ENCODE measurements at places on chromosomes 6 and 20. TPM values are rescaled to one million over a fixed set of nuclear protein-coding genes. Genes with fewer than 3 reads are reported as not detected.

The VSX1 gene
- total RNA-seq, result not detected

The TNFAIP3 gene
- total RNA-seq, result 2.2 TPM

DNA sequence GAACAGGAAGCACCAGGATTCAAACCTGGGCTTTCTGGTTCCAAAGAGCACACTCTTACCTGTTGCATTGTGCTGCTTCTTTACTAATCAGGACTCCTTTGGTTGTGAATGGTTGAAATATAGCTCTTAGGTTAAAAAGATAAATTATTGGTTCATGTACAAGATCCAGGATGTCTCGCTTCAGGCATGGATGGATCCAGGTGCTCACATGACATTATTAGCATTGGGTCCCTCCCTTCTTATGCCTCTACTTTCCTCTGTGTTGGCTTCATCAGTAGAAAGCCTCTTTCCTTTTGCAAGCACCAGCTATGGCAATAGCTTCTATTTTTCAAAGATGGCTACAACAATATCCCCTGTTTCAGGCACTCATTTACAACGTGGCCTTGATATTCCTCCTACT is 217.7 kb upstream of the SULF2 start:
- H3K4me3 ChIP-seq, result no peak overlapping the region
- H3K36me3 ChIP-seq, result peaks cover 23% of the 10 kb centered on the region
- no peak for DNase-seq
- peaks cover 15% of the 10 kb centered on the region for H3K4me1 ChIP-seq

GRCh38 chr6:109253366-109253765 is 128.9 kb downstream of the CD164 start:
- no peak overlapping the region for H3K4me3 ChIP-seq
- H3K36me3 ChIP-seq, result no peaks in the 10 kb centered on the region
- no peak for DNase-seq
- peaks cover 2% of the 10 kb centered on the region for H3K27me3 ChIP-seq
- H3K4me1 ChIP-seq, result peaks cover 2% of the 10 kb centered on the region

The TP53TG5 gene
- total RNA-seq, result not detected

DNA sequence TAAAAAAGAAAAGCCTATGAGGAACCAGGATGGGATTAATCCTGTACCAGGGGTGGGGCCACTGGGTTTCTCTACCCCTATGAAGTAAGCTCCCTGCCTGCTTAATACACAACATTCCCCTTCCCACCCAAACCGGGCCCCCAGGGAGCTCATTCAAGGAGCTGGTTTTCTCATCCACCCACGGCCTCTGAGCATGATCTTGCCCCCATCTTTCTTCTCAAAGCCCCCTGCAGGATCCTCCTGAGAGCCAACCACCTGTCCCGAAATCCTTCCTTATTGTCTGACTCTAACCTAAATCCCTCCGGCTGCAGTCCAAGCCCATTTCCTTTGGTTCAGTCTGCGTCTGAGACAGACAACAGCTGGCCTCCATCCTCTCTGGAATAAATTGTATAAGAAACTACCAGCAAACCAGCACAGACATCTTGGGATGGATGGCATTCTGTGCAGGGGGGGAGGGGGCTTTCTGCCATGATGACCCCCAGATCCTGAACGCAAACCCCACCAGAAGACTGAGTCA is 21.0 kb downstream of the KCNK5 start:
- no peak overlapping the region for H3K27ac ChIP-seq
- H3K36me3 ChIP-seq, result no peaks in the 10 kb centered on the region
- peaks cover 3% of the 10 kb centered on the region for H3K27me3 ChIP-seq
- H3K4me3 ChIP-seq, result no peak overlapping the region
- H3K4me1 ChIP-seq, result peaks cover 9% of the 10 kb centered on the region

DNA sequence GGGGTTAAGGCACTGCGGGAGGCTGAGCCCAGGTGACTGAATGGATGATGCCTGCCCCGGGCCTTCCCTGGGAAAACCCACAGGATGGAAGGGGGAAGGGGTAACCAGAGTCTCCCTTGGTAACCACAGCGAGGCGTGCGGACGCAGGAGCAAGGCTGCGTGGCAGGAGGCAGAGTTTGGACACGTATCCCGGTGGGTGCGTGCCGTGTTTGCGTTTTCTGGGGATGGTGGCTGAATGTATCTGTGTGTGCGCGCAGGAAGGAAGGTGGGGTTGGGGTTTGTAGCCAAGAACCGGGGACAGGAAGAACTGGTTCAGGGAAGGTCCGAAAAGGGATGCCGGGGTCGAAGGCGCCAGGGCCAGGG is 1.8 kb downstream of the MDGA1 start:
- no peak for DNase-seq
- peaks cover 7% of the 10 kb centered on the region for H3K36me3 ChIP-seq
- peak overlapping the region; percentile 95 for H3K4me3 ChIP-seq
- peaks cover 37% of the 10 kb centered on the region for H3K4me1 ChIP-seq
- H3K27me3 ChIP-seq, result peaks cover 45% of the 10 kb centered on the region

DNA sequence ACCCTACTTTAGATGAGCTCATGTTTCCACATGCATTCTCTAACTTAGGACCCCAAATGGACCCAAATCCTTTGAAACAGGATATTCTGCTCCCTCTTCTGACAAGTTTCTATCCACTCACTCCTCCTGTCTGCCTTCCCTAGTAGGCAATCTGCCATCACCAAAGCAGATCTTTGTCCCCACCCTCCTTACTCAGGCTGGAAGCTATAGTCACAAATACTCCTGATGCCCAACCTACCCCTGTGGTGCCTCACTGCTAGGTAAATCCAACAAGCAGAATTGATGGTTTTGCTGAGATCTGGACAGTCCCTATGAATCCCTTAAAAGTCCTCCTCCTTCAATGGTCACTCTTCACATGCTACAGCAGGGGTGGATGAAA is 21.7 kb downstream of the ELOVL5 start:
- H3K4me3 ChIP-seq, result peak overlapping the region; percentile 37
- H3K27me3 ChIP-seq, result peaks cover 2% of the 10 kb centered on the region
- no peaks in the 10 kb centered on the region for H3K36me3 ChIP-seq
- peaks cover 20% of the 10 kb centered on the region for H3K4me1 ChIP-seq

GRCh38 chr20:37803438-37804307 is 99.3 kb upstream of the VSTM2L start:
- peaks cover 16% of the 10 kb centered on the region for H3K4me1 ChIP-seq
- no peak overlapping the region for H3K4me3 ChIP-seq
- H3K36me3 ChIP-seq, result no peaks in the 10 kb centered on the region

The OPRL1 gene
- 2.9 TPM for total RNA-seq

DNA sequence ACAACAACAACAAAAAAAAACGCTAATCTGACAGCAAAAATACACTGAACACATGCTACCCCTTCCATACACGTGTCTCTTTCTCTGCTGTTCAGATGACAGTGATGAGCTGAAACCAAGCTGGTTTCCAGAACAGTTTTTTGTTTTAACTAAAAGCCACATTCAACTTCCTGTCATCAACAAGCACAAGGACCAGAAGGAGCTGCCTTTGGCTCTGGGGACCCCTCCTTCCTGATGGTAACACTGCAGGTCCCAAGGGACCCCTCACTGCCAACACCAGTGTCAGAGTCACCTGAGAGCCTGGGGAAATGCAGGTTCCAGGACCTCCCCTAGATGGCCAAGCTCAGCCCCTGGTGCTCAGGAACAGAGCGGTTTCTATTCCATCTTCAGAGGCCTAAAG is 6.0 kb downstream of the CST7 start:
- H3K27ac ChIP-seq, result no peak overlapping the region
- H3K4me3 ChIP-seq, result peak overlapping the region; percentile 25
- peaks cover 23% of the 10 kb centered on the region for H3K4me1 ChIP-seq
- DNase-seq, result no peak

DNA sequence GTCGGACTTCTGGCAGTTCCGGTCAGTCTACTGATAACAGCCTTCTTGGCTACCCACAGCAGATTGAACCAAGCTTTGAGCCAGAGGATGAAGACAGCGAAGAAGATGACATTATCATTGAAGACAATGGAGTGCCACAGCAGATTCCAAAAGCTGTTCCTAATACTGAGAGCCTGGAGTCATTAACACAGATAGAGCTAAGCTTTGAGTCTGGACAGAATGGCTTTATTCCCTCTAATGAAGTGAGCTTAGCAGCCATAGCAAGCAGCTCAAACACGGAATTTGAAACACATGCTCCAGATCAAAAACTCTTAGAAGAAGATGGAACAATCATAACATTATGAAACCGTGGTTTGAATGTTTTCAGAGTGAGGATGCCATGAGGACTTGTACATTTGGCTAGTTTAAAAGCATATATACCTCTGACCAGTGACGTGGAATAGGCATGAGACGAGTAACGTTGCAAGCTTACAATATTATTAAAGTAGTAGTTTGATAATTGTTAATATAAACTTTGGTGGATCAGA is 18.8 kb downstream of the PARD6B start:
- H3K4me1 ChIP-seq, result no peaks in the 10 kb centered on the region
- no peaks in the 10 kb centered on the region for H3K36me3 ChIP-seq
- H3K4me3 ChIP-seq, result no peak overlapping the region
- H3K27ac ChIP-seq, result no peak overlapping the region
- no peak for DNase-seq
- H3K27me3 ChIP-seq, result no peaks in the 10 kb centered on the region

The MAFB gene
- 4.6 TPM for total RNA-seq

DNA sequence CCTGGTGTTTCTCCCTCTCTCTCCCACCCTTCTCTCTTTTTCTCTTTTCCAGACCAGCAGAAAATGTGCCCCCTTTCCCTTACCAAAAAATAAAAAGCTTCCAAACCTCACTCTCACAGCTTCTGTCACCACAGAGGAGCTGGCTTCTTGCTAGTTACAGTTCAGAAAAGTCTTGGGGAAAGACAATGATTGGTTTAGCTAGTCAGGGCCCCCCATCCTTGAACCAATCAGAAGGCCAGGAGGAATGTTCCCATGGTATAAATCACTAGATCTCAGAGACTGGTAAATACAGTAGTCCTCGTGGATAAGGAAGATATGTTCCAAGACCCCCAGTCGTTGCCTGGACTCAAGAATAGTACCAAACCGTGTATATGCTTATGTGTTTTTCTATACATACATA is 231.1 kb upstream of the TAB2 start:
- no peaks in the 10 kb centered on the region for H3K4me1 ChIP-seq
- no peaks in the 10 kb centered on the region for H3K27me3 ChIP-seq
- no peak overlapping the region for H3K27ac ChIP-seq
- no peak overlapping the region for H3K4me3 ChIP-seq
- H3K36me3 ChIP-seq, result no peaks in the 10 kb centered on the region

- no peaks in the 10 kb centered on the region for H3K4me1 ChIP-seq
- no peak overlapping the region for H3K27ac ChIP-seq
- H3K27me3 ChIP-seq, result peaks cover 3% of the 10 kb centered on the region
- no peaks in the 10 kb centered on the region for H3K36me3 ChIP-seq
- no peak overlapping the region for H3K4me3 ChIP-seq
Measured at GRCh38 chr6:54609981-54610380, 236.6 kb upstream of the FAM83B start.

The MYLK2 gene
- total RNA-seq, result 0.69 TPM

DNA sequence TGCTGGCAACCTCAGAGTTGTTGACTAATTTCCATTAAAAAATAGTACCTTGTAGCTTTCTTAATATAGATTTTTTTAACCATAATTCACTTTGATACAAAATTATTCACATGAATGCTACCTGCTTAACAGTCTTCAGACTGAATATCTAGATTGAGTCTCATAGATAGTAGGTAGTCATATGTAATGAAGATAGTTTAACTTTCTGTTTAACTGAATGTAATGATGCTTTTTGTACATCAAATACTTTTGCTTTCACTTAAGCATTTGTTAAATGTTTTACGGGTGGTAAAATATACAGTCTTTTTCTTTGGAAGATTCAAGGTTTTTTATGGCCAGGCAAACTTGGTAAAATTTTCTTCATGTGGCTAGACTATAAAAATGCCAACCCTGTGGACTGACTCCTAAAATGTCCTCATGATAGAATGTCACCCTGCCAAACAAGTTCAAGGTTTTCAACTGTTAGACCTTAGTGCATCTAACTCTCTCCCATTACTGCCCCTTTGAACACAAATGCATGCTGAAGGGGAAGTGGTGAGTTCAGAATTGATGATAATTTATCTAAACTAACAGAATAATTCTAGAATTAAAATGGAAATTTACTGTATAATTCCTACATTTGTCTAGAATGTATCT is 16.4 kb downstream of the TBPL1 start:
- DNase-seq, result no peak
- H3K27ac ChIP-seq, result no peak overlapping the region
- H3K36me3 ChIP-seq, result no peaks in the 10 kb centered on the region
- H3K4me1 ChIP-seq, result peaks cover 37% of the 10 kb centered on the region

DNA sequence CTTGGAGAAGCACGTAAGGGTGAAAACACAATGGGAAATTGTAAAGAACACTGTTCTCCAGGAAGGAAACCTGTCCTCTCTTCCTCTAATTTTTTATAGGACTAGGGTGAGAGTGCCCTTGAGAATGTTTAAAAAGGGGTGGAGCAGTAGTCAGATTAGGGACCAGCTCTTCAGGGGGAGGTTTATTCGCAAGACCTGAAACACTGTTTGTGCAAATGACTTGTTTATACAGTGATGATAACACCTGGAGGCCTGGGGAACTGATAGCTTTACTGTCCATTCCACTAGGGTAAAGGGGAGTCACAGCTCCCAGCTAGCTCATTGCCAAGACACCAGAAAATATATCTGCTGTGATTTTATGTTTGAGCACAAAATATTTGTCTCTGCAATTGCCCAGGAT is 8.1 kb upstream of the FUT9 start:
- H3K4me3 ChIP-seq, result no peak overlapping the region
- H3K4me1 ChIP-seq, result no peaks in the 10 kb centered on the region
- H3K36me3 ChIP-seq, result no peaks in the 10 kb centered on the region
- DNase-seq, result no peak
- no peak overlapping the region for H3K27ac ChIP-seq

GRCh38 chr20:62318400-62319345 is 15.9 kb downstream of the ADRM1 start:
- peak overlapping the region; percentile 33 for H3K27ac ChIP-seq
- H3K27me3 ChIP-seq, result peaks cover 5% of the 10 kb centered on the region
- DNase-seq, result no peak
- H3K36me3 ChIP-seq, result no peaks in the 10 kb centered on the region

GRCh38 chr6:89596484-89596883 is 42.1 kb downstream of the LYRM2 start:
- DNase-seq, result no peak
- no peaks in the 10 kb centered on the region for H3K36me3 ChIP-seq
- no peak overlapping the region for H3K4me3 ChIP-seq
- no peak overlapping the region for H3K27ac ChIP-seq
- H3K27me3 ChIP-seq, result peaks cover 2% of the 10 kb centered on the region

DNA sequence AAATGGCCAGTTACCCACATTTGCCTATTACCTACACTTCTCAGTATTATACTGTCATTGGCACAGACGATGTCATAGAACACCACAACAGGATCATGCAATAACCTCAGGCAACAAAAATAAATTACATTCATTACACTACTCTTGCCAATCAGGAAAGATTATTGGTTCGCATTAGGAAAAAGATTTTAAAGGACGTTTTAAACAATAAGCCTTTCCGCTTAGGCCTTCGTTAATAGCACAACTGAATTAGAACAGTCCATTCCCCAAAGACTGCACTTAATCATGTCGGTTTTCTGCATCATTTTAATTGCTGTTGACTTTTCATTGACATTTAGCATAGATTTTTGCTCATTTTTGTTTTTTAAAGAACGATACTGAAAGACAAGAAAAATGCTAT is 912 bp upstream of the SENP6 start:
- DNase-seq, result no peak
- H3K27me3 ChIP-seq, result peaks cover 5% of the 10 kb centered on the region
- H3K4me3 ChIP-seq, result peak overlapping the region; percentile 83
- no peaks in the 10 kb centered on the region for H3K36me3 ChIP-seq

GRCh38 chr6:33161354-33162331 is 30.6 kb downstream of the COL11A2 start:
- H3K36me3 ChIP-seq, result no peaks in the 10 kb centered on the region
- H3K27ac ChIP-seq, result no peak overlapping the region
- peak; percentile 87 for DNase-seq
- peak overlapping the region; percentile 90 for H3K4me3 ChIP-seq

- no peak for DNase-seq
- H3K27ac ChIP-seq, result no peak overlapping the region
- H3K27me3 ChIP-seq, result no peaks in the 10 kb centered on the region
- H3K4me3 ChIP-seq, result no peak overlapping the region
- H3K4me1 ChIP-seq, result peaks cover 3% of the 10 kb centered on the region
Measured at GRCh38 chr6:47743744-47744143, 38.1 kb upstream of the OPN5 start.

Data from glutamatergic neuron (in vitro differentiated cells).